ENCODE measurements at places on chromosomes 7 and 10.

DNA sequence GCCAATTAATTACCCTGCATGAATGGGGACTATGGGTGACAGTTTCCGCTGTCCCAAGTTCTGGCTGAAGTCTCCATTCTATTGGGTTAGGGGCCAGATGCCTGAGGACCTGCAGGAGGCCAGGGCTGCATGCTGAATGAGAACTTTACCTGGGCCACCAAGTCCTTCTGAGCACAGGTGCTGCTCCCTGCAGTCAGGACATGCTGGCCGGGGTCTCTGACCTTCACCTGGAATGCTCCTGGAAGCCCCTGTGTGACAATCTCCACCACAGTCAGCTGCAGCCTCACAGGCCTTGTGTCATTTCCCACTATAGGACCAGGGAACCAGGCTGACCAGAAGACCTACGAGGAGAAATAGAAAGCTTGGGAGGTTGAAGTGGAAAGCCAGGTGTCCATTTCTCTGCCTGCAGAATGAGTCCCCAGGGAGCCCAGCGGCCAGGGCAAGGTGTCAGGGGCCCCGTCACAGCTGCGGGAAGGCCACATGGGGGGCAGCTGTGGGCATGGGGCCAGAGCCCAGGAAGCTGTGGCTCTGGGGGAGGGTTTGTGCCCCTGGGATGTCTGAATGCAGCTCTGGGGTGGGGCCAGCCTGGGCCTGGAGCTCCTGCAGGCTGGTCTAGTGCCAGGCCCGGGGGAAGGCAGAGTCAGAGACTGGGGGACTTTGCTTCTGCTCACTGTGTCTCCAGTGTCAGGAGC is 5.6 kb upstream of the GIMAP8 start:
- DNase-seq: no peak

DNA sequence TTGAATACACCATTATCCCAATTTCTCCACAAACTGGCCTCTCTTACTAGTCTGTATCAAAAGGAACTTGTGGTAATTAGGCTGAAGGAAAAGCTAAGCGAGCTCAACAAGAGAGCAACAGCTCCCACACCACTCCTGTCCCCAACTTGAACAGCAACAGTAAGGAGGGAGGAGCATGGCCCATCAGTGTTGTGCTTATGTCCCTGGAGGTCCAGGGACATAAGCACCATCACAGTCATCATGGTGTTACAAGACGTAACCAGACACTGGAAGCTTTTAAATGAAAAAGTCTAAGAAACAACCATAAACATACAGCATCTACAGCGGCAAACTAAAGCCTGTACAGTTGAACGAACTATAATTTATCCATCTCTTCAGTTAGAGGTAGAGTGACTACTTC is 989 bp downstream of the ERLIN1 start:
- DNase-seq: peak; percentile 28

- DNase-seq: no peak
Measured at GRCh38 chr10:115931309-115931708, 341.7 kb downstream of the GFRA1 start.

DNA sequence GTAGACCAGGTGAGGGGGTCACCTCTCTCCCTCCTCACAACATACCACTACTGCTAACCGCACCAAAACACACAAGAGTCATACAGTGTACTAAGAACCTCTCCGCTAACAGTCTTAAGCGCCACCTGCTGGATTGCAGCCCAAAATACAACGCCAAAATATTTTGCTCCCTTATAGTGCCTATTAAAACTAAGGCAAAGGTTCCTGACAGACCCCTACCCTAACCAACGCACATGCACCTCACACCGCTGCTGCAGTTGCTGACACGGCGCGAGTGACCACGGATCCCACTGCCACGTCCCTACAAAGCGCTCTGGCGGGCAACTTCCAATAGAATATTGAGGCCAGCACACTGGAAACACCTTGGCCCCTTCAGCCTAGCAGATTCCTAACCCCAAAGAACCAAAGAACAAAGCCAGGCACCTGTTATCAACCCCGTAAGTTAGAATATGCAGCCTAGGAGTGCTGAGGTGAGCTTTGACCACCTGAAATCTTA is 563.6 kb upstream of the SEMA3D start:
- peak; percentile 64 for DNase-seq

- DNase-seq: no peak
Measured at GRCh38 chr7:39633563-39634477, 10.4 kb downstream of the RALA start.

DNA sequence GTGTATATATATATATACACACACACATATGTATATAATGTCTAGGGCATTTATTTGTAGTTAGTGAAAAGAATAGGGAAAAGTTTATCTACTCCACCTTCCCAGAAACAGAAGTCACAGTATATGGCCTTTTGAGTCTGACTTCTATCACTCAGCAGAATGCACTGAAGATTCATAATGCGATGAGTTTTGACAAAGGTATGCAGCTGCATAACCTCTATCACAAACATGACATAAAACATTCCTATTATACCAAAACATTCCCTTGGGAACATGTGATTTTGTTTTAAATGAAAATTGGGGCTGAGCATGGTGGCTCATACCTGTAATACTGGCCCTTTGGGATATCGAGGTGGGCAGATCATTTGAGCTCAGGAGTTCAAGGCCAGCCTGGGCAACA is 137.3 kb upstream of the EEPD1 start:
- peak; percentile 34 for DNase-seq

- DNase-seq: peak; percentile 30
Measured at GRCh38 chr7:16634271-16634738, 11.2 kb downstream of the ANKMY2 start.

- DNase-seq: no peak
Measured at GRCh38 chr7:4745265-4745919, 30.0 kb upstream of the AP5Z1 start.

DNA sequence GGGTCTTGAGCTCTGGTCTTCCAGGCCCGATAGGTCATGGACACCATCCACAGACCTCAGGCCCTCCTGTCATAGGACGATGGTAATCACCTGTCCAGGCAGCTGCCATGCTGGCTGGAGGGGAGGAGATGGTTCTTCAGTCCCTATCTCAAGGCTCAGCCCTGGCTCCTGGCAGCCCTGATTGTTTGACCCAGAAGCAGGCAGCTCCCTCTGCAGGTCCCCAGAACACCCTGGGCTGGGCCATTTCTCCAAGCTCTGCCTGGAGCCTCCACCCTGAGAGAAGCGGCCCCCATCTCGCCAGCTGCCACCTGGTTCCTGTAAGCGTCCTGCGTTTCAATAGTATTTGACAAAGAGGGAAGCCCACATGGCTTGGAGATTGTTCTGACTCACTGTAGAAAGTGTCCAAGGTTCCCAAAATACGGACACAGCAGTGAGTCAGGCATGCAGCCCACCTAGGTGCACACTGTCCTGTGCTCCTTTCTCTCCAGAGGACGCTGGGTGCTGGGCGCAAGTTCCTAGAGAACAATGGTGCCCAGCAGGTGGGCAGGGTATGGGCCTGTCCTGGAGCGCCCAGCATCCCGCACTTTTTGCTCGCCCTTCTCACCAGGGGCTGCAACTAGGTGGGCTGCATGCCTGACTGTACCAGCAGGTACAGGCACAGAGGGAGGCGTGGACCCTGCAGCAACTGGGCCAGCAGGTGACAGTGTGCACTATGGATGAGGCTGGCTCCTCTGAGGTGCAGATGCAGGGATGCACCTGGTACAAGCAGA is 72.4 kb upstream of the EBF3 start:
- no peak for DNase-seq

- DNase-seq: no peak
Measured at GRCh38 chr7:32075612-32076011, 5.4 kb upstream of the PDE1C start.

- DNase-seq: peak; percentile 85
Measured at GRCh38 chr7:80060218-80060806, 74.3 kb upstream of the GNAI1 start.

DNA sequence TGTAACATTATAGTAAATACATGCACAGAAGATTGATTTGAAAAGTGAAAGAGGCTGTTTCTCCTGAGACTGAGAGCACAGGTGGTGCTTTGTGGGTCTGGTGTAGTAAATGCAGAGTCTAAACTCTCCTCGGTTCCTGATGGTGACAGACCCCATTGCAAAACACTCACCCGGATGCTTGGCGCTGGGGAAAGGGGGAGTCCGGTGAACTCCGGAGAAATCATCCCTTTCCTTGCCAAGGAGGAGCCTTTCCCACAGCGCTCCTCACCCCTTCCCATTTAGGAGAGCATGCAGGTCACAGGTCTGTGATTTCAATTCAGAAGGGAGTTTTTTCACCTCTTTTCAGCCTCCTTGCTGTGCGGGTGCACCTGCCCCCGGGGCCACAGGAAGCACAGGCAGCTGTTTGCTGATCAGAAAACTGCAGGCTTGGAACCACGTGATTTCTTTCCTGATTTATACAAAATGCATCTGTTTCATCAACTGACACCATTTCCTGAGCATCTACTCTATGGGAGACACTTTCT is 75.6 kb upstream of the LYZL2 start:
- no peak for DNase-seq

GRCh38 chr7:1197997-1198625 is 34.6 kb upstream of the UNCX start:
- DNase-seq: peak; percentile 32

DNA sequence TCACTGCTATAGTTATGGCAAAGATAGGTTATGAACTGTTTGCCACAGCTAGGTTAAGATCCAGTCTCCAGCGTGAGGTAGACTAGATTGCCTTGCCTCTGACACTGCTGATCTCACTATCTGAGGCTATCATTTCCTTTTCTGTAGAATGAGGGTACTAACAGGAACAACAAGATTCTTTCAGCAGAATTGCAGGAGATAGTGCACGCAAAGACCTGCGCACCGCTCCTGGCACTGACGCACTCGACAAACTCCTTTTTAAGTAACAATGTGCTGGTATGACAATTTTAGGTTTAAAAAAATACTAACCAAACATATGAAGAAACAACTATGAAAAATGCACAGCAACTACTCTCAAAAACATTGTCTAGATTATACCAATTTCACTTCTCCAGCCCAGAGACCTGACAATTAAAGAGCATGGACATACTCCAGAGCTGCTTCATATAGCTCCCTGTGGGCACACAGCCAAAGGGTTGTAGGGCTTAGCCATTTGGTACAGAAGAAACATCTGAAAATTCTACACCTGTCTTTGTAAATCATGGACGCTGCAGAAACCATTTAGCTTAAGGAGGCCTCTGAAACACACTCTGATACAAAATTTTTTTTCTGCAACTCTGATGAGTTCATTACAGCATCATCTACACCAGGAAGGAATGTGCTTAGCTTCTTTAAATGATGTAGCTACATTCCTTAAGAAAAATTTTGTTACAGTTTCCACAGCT is 7.8 kb downstream of the ADAM12 start:
- DNase-seq: no peak

DNA sequence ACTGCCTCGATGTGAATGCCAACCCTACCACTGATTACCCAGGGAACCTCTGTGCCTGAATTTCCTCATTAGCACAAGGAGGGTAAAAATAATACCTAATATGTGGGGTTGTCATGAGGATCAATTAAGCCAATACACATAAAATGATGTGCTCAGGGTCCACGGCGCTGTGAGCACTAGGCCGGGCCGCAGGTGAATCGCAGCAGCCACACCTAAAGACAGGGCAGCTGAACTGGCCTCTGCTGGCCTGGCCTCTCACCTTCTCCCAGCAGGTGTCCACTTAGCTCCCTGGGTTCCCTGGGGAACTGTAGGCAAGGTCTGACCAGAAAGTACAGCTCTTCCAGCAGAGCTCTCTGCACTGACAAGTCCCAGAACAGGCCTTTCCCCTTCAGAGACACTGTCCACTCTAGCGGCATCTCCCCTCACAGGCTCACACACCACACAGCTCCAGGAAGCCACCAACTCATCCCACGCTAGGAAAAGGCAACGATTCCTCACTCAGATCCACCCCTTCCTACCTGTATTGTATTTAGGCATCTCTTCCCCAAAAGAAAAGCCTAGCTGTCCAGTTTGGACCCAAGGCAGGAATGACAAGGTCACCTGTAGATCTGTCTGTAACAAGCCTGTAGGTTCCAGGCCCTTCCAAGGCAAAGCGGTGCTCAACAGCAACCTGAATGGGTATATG is 273.1 kb downstream of the USP6NL start:
- no peak for DNase-seq

DNA sequence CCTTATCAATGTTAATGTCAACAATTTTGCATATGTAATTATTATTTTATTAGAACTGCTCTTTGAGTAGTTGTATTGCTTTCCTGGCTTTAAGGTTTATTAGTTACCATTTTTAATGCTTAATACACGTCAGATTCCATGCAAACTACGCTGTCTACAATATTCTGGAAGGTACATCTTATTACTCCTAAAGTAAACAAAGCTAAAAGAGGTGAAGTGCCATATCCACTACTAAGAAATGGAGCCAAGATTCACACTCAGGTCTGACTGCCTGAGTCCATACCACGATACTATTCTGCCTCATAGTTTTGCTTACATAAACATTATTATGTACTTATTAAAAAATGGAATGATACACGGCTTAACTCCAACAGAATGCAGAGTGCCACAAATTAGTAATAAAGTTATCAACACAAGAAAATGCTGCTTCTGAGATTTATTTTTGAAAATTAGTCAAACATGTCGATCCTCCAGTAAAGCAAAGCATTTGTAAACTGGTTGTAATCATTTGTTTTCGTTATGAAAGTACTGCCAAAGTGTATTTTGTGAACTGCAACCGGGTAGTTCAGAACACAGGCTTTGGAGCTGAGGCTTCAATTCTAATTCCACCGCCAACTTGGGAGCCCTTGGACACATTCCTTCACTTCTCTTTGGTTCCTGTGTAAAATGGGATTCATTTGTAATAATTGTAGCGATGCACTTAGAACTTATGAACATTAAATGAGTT is 1.1 kb upstream of the DMTF1 start:
- no peak for DNase-seq

DNA sequence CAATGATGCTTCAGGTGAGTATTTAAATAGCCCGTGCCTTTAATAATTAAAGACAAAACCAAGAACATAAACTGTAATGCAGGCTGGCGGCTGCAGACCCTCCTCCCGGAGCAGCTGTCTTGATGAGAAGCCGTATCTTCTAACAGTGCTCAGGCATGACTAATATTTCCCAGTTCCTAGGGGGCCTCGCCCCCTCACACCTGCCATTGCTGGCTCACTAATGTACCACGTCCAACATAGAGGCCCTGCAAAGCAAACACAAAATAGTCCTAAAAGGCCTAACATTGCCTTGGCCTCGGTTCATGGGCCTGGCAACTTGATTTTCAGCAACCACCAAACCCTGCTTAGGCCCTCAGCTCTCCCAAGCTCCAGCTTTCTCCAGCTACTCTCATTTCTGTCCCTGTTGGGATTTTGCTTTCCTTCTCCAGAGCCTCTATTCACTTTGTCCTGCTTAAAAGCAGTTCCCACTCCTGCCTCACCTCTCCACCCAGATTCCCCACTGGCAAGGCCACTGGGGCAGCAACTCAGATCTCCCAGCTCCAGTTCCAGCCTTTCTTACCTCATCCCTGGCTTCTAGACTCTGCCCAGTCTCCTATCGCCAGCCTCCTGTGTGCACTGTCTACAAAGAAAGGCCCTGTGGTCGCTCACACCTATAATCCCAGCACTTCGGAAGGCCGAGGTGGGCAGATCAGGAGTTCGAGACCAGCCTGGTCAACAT is 16.2 kb downstream of the SORBS1 start:
- no peak for DNase-seq

GRCh38 chr10:125662584-125662983 is 20.4 kb downstream of the TEX36 start:
- DNase-seq: no peak
